ENCODE measurements at places on chromosomes 1 and 21. TPM values are rescaled to one million over a fixed set of nuclear protein-coding genes. Genes with fewer than 3 reads are reported as not detected.

- no peak for DNase-seq
Measured at GRCh38 chr21:44726826-44727225, 15.5 kb upstream of the TSPEAR start.

GRCh38 chr1:116971258-116971860 is 30.2 kb upstream of the CD101 start:
- no peak for DNase-seq

GRCh38 chr1:158924677-158925076 is 6.7 kb upstream of the PYHIN1 start:
- DNase-seq: no peak

DNA sequence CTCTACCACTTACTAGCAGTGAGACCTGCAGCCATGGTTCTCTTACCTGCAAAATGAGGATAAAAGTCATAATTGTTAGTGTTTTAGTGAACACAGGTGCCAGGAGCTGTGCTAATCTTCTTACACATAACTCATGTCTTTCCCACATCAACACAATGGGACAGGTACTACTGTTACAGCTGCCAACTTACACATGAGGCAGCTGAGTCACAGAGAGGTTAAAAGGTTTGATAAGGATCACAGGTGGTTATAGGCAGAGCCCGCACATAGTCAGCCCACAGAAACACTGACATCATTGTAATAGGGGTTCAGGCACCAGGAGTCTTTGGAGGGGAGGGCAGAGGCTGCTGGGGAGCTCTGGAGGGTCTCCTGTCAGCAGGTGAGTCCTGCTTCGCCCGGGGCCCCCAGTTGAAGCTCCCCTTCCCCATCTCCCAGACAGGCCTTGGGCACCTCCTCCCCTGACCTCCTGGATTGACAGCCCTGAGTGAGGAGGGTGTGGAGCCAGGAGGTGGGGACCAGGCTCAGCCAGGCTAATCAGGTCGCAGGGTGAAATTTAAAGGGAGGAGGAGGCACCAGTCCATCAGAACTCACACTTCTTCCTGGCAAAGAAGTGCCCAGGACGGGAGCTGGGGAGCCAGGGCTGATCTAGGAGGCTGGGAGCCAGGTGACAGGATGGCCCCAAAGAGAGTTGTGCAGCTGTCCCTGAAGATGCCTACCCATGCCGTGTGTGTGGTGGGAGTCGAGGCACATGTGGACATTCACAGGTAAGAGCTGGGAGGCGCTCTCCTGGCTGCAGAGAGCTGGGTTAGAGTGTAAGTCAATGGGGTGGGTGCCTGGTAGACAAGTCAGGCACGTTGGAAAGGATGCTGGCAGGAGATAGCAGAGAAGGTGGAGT is at the start of gene PADI1:
PADI1 (plus strand) TSS at position 583 of the 895 bp plus-strand sequence; CDS start at position 673, 90 bp downstream.
- DNase-seq: peak; percentile 84

GRCh38 chr1:205072881-205073280 is 11.4 kb downstream of the TMEM81 start:
- peak; percentile 86 for DNase-seq

- DNase-seq: no peak
Measured at GRCh38 chr1:4762146-4762545, 107.7 kb downstream of the AJAP1 start.

Gene CFAP57
- total RNA-seq: 0.50 TPM

Gene UMODL1
- total RNA-seq: not detected

Gene RNF223
- 0.17 TPM for total RNA-seq

Gene FCRLB
- 0.67 TPM for total RNA-seq
